ENCODE measurements at places on chromosomes 4 and X. TPM values are rescaled to one million over a fixed set of nuclear protein-coding genes. Genes with fewer than 3 reads are reported as not detected.

GUCY2F gene
- total RNA-seq, result 0.24 TPM

FGF5 gene
- total RNA-seq, result not detected

TEC gene
- total RNA-seq, result 6.9 TPM

GAGE1 gene
- total RNA-seq, result not detected

AMTN gene
- total RNA-seq, result not detected

OTUD6A gene
- not detected for total RNA-seq

NDST4 gene
- total RNA-seq, result 32.8 TPM

SLC7A11 gene
- total RNA-seq, result 40.6 TPM

PSAPL1 gene
- not detected for total RNA-seq

RNF175 gene
- total RNA-seq, result 6.8 TPM

GLRA2 gene
- not detected for total RNA-seq

CAPN6 gene
- total RNA-seq, result 0.28 TPM

RAB41 gene
- total RNA-seq, result not detected

GSTCD gene
- 25.0 TPM for total RNA-seq

PHKA1 gene
- total RNA-seq, result 10.5 TPM

ELOVL6 gene
- 55.3 TPM for total RNA-seq

ACTRT1 gene
- not detected for total RNA-seq

SLITRK4 gene
- not detected for total RNA-seq

MAGEA9B gene
- total RNA-seq, result not detected

MOSPD2 gene
- 7.7 TPM for total RNA-seq

TTC29 gene
- total RNA-seq, result 0.33 TPM

DUSP21 gene
- not detected for total RNA-seq

BTC gene
- 0.11 TPM for total RNA-seq

GPC3 gene
- total RNA-seq, result 0.74 TPM

RASL11B gene
- total RNA-seq, result 0.67 TPM

IQSEC2 gene
- 8.1 TPM for total RNA-seq

POU3F4 gene
- not detected for total RNA-seq

FAM47A gene
- total RNA-seq, result not detected

All from A673 (cell line).